ENCODE measurements at places on chromosomes 7 and 10.
A peak's percentile ranks its signal among the peaks of the same experiment; 100 is the strongest.

- DNase-seq: no peak
These were observed 11.6 kb downstream of the NKX6-2 start for GRCh38 chr10:132774181-132774901.

DNA sequence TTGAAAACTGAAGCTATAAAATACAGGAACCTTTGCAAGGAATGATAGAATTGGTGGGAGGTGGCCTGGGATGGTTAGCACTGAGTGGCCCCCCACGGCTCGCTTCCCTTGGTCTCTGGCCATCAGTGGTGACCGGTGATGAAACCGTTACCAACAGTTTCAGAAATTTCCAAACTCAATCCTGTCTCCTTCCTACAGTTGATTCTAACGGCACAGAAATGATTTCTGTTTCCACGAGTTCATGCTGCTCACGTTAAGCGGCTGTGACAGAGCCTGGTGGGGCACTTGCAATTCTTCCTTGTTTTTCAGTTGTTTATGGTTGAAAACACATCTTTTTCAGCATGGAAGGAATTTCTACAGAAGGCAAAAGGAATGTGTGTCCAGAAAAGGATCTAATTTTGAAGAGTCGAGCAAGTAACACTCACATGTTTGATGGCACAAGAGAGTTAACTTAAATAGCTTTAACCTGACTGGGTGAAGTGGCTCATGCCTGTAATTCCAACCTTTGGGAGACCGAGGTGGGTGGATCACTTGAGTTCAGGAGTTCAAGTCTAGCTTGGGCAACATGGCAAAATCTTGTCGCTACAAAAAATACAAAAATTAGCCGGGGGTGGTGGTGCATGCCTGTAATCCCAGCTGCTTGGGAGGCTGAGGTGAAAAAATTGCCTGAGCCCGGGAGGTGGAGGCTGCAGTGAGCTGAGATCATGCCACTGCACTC is 100.1 kb downstream of the DNAJB6 start:
- DNase-seq: no peak

DNA sequence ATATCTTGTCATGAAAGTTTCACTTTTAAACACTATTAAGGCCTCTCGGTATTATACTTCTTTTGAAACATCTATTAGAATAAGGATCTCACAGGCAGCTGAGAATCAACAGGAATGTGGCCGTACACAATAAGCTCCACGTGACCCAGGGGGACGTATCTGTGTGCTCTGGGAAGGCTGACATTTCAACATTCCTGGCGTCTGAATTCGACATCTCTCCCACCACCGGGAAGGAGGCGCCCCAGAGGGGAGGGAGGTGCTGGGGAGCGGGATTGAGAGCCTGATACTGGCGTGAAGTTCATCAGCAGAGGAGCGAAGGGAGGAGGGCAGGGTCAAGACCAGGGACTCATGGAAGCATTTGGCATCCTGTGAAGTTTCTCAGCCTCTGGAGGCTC is 401.3 kb downstream of the DNAJB6 start:
- no peak for DNase-seq

GRCh38 chr10:93190372-93190771 is 116.7 kb downstream of the CYP26A1 start:
- no peak for DNase-seq

DNA sequence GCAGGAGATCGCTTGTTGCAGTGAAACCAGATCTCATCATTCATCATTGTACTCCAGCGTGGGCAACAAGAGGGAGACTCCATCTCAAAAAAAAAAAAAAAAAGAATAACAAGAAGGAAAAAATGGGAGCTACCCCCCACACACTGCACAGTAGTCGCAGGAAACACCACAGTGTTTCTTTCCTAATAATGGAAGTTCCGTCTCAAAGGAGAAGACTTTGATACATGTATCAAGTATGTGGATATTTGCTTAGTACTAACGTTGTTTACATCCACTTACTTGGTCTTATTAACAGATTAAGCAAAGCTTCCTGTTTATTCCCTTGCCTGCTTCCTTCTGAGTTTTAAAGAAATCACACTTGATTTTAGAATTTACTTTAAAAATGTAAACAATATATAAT is 22.2 kb downstream of the YAE1 start:
- DNase-seq: no peak

DNA sequence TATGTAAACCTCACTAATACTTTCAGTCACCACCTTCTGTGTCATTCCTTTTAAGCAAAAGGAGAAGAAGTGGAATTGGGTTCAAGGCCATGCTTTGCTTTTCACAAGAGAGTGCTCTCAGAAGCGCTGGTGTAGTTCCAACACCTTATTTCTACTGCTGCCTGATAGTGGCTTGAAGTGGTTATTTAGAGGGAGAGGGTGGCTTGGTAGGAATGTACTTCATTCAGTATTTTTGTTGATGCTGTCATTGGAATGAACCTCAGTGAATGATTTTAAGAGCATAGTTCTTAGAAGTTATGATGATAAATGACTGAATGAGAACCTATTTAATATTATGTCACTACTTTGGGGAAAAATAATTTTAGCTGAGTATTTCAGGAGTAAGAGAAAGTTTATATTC is 396.7 kb downstream of the EXOC4 start:
- DNase-seq: no peak

DNA sequence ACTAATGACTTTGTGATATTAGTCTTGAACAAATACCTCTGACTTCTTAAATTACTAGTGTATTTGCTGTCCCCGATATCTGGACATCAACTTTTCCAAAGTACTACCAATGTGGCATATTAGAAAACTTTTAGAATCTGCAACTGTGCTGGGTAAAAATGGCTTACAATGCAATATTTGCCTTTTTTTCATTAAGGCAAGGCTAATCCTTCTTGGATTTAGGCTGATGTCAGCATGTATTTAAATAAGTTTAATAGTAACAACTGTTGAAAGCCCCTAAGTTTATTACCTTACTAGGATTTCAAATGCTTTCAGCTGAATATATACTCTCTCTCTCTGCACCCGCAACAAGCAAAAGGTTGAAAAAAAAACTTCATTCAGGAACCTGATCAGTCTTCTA is 1232.3 kb downstream of the REEP3 start:
- DNase-seq: no peak

DNA sequence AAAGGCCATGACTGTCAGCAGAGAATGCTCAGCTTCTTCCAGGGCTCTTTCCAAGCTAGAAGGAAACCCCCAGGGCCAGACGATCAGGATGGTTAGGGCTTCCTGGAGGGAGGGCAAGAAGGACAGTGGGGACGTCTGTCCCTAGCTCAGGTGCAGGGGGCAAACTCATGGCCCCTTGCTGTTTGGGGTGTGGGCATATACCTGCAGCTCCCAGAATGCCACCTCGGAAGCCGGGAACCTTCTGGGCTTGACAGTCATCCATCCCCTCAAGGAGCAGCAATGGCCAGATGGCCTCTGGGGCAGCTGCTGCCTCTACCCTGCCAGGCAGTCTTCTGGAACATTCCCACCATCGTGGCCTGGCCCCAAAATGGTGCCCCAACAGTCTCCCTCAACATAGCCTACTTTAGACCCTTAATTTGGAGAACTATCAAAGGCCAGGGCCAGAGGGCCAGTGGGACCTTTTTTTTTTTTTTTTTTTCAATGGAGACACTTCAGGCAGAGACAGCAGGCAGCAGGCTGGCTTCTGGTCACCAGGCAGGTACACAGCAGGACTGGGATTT is 40.2 kb upstream of the ZMIZ1 start:
- no peak for DNase-seq

GRCh38 chr7:45105588-45106188 is 5.8 kb downstream of the TBRG4 start:
- DNase-seq: no peak

DNA sequence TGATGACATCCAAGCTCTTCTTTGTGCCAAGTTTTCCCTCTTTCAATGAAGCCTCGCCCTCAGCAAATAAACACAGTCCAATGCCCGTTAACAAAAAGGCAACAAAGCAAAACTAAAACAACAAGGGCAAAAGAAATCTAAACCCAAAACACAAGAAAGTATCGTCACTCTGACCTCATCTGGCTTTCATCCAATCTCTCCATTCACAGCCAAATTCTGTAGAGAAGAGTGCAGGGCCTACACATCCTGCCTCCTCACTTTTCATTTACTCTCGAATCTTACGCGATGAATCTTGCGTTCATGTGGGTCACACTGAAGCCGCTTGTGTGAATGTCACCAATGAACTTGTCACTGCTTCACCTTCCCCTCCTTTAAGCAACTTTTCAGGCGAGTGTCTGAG is 15.9 kb upstream of the AKR1E2 start:
- no peak for DNase-seq

DNA sequence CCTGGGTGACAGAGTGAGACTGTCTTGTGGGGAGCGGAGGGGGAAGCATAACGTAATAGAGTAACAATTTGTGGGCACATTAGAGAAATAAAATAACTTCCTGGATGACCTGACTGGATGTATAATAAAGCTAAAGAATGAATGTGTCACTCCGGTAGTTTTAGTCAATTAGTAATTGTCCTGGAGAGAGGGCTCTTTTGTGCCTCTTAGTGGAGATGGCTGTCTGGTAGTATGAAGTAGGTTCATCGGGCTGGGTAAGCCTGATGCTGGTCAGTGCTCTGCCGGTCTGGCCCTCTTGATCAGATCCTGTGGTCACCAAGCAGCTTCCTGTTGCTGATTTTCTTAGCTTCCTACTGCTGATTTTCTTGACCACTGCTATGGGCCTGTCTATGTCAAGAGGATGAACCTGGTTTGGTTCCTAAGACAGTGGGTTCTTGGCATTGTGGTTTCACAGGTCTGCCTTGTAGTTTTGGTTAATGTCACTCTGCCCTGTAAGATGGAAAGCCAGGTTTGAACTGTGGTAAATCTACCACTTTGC is 34.1 kb downstream of the ZRANB1 start:
- DNase-seq: peak; percentile 32

DNA sequence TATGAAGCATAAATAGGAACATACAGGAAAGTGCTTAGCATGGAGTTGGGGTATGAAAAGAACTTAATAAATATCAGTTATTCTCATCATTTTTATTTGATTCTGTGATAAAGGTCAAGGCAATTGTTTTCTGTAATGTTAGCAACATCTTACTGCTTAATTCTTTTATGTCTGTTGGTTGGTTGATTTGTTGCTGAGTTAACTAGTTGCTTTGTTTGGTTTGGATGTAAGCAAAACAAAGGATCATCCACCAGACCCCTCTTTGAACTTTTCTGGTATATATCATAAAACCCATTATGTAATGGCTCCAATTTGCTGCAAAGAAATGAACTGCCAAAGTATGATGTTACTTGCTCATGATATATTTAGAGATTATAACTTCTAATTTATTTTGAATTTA is 44.5 kb downstream of the CH25H start:
- no peak for DNase-seq

DNA sequence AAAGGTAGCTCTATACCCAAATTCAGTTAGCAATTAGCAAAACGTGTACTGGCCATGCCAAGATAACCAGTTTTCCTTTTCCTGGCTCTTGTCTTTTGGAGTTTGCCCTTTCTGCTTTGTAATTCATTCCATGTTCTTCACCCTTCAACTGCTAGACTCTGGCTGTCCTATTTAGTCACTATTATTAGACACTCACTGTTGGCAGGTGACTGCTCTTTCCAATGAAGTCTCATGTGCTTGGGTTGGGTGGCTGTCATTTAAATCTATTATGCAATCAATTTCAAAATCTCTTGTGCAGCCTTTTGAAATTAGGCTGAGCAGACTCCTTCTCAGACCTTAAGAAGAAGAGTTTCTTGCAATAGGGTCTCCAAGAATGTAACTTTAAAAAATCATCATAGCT is 266.5 kb downstream of the GPR158 start:
- DNase-seq: no peak

- DNase-seq: peak; percentile 8
These were observed 567 bp downstream of the GTF2IRD1 start for GRCh38 chr7:74454021-74454924.

DNA sequence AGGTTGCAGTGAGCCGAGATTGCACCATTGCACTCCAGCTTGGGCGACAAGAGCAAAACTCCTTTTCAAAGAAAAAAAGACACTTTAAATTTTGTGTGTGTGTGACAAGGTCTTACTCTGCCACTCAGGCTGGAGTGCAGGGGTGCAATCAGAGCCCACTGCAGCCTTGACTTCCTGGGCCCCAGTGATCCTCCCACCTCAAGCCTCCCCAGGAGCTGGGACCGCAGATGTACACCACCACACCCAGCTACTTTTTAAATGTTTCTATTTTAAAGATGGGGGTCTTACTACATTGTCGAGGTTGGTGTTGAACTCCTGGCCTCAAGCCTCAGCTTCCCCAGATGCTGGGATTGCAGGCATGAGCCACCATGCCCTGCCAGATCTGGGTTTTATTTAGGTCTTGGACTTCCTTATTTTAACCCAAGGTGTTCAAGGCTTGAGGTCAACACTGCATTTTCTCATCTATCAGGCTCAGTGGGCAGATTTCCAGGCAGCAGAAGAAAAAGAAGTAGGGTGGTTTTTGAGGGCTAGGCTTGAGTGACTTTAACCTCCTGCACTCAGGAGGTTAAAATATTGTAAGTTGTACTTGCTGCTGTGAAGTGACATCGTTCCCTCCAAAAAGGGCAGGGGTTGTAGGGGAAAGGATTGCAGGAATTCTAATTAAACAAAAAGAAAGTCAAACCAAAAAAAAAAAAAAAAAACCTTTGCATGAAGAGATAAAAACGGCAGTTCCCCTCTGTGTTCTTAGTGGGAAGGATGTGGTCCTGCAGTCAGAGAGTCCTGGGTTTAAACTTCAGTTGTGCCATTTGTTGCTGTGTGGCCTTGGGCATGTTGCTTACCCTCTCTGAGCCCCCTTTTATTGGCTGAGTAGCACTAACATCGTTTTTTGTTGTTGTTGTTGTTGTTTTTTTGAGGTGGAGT is 71.5 kb downstream of the CARD11 start:
- no peak for DNase-seq

DNA sequence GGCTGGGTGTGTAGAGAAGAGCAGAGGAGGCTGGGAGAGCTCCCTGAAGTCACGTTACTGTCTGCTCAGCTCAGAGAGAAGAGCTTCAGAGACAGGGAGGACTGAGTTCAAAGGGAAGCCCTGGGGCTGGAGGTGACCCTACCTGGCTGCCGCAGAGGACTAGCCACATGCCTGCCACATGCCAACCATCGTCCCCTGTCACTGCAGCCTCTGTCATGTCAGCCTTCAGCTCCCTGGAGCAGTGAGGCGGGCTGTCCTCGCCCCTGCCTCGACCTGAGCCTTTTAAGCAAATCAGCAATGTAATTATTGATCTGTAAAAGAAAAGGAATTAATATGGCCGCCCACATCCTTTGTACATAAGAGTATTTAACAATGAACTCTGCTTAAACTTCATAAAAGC is 89.3 kb upstream of the RET start:
- DNase-seq: no peak

DNA sequence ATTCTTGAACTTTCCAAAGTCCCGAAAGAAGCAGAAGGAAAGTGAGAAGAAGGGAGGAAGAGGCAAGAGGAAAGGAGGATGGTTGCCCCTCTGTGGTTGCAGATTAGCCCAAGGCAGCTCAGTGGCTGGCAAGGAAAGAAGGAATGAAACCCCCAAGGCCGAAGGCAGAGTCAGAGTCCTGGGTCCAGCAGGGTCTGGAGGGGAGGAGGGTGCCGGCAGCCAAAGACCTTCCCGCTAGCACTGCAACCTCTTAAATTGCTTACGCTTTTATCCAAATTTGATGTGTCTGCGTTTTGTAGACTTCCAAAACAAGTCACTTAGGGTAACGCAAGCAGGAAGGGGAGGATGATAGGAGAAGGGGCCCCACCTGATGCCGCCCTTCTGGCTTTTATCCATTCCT is 7.4 kb upstream of the PFKP start:
- no peak for DNase-seq

Measured in T-helper 1 cell (primary cell).